ENCODE measurements at places on chromosomes 16 and 17.

DNA sequence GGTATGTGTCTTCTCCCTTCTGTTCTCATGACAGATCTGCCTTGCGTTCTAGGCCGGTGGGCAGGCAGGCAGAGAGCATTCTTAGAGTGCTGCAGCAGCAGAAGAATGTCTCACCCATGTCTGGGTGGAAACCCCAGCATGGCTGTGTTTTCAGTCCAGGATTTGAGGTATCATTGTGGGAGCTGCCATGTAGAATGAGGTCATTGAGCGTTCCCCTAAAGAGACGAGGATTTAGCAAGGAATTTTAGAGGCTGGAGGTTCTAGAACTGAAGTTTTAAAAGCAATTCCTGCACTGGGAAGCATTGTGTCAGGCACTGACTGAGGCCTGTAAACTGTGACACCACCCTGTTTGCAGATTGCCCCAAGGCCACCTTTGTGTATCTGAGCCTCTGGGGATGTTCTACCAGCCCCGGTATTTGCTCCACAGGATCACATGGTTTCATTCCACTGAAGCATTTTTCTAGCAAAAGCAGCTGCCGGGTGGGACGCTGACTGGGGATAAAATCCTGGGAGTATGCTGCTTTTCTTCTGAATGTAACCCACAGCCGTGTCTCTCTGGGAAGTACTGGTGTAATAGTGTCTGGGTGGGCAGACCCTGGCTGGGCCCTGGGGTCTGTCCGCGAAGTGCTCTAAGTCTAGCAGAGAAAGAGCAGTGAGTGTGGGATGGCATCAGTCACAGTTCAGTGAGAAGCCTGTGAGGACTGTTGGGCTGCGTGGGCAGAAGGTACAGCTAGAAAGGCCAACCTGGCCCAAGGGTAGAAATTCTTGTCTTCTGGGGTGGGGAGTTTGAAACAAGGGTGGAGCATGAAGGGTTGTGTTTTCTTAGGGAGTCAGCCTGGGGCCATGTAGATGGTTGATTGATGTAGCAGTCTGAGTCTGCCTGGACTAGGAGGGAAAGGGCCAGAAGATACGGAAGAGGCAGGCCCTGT, 30.2 kb downstream of the PLCD3 start:
- no peak for DNase-seq

GRCh38 chr16:85112364-85112763, at the start of gene CIBAR2:
CIBAR2 (minus strand) TSS chr16:85112472; CDS start chr16:85112352, 120 bp downstream.
- DNase-seq: peak; percentile 92

DNA sequence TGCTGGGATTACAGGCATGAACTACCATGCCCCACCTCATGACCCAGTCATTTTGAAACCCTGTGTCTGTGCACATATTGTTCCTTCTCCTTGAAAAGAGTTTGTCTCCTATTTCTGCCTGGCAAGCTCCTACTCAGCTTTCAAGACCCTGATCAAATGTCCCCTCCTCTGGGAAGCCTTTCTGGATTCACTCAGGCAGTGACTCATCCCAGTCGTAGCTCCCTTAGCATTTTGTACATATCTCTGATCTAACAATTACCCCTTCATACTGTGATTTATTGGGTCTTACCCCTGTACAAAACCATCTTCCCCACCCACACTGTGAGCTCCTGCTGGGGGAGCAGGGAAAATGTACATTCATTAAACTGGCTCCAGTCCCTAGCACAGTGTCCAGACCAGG, 18.1 kb upstream of the ABCC12 start:
- no peak for DNase-seq

DNA sequence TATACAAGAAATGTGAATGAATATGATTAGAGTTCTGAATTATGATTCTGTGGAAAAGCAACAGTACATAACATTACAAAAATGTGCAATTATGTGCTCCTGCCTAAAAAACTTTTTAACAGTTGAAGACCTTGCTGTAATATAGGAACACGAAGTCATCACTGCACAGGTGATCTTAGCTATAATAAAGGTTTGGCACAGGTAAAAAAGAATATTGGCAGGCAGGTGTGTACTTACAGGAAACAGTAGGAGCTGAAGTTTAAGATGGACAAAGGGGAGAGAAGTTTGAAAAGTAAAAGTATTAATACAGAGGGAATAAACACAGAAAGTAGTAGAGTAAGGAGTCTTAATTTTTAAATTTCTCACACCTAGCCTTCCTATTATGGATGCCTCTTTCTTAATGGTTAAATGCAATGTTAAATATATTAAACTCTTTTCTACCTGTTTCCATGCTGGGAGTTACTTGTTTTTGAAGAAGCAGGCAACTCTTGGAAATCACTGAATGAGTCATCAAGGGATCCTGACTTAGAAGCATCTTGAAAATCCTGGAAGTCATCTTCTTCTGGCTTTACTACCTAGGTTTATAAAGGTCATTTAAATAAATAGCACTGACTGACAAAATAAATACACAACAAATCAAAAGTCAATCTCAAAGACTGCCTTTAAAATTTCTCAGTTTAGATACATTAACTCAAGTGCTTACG, 40.7 kb downstream of the SYNRG start:
- no peak for DNase-seq

DNA sequence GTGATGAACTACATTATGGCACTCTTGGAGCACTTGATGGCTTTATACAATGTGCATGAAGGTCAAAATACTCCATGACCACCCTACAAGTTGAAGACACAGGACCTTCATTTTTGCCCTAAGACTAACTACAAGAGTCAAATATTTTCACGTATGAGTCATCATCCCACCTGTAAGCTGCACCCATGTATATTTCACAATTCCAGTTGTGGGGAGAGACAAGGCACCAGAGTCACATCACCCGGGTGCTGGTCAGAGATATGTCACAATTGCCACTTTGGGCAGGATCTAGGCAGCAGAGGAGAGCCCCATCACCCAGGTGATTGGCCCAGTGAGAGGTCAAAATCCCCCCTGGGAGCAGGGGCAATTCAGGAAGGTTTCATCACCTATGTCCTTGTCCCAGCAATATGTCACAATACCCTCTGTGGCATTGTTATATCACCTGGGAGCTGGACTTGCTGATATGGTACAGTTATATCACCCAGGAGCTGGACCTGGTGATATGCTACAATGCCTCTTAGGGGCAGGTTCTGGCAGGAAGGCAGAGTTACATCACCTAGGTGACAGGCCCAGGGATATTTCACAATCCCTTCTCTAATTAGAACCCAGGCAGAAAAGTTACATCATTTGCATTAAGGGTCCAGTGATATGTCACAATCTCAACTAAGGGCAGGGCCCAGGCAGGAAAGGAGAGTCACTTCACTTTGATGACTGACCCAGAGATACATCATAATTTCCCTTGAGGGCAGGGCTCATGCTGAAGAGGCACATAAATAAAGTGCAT, 1839.2 kb downstream of the TP53TG3F start:
- DNase-seq: no peak
